Activated T-cell treated with anti-CD3 and anti-CD28 coated beads, Interleukin-2, amount 50 U/mL, for 72 hours (primary cell): ENCODE measurements at places on chromosomes 7 and 10.

DNA sequence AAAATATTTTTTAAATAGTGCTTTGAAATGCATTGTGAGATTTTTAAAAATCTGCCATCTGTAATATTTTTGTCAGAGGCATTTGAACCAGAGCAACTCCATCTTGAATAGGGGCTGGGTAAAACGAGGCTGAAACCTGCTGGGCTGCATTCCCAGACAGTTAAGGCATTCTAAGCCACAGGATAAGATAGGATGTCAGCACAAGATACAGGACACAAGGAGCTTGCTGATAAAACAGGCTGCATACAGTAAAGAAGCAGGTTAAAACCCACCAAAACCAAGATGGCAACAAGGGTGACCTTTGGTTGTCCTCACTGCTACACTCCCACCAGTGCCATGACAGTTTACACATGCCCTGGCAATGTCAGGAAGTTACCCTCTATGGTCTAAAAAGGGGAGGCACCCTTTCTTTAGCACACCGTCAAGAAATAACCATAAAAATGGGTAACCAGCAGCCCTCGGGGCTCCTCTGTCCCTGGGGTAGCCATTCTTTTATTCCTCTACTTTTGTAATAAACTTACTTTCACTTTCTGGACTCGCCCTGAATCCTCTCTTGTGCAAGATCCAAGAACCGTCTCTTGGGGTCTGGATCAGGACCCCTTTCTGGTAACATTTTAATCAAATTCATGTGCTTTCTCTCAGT is 273.7 kb downstream of the SEMA3D start:
- DNase-seq = no peak

DNA sequence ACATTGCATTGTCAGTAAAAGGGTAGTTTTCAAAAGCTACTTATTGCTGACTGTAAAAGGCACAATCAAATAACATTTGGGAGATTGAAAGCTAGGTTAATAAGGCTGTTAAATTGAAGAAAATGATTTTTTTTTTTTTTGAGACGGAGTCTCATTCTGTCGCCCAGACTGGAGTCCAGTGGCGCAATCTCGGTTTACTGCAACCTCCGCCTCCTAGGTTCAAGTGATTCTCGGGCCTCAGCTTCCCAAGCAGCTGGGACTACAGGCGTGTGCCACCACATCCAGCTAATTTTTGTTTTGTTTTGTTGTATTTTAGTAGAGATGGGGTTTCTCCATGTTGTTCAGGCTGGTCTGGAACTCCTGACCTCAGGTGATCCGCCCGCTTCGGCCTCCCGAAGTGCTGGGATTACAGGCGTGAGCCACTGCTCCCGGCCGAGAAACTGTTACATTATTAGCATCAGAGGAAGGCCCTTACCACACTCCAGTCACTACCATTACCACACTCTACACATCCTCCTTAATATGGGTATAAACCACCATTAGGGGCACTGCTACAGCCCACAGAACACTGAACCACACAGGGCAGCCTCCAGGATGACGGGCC is 1.0 kb downstream of the CYP51A1 start:
- no peak for DNase-seq

DNA sequence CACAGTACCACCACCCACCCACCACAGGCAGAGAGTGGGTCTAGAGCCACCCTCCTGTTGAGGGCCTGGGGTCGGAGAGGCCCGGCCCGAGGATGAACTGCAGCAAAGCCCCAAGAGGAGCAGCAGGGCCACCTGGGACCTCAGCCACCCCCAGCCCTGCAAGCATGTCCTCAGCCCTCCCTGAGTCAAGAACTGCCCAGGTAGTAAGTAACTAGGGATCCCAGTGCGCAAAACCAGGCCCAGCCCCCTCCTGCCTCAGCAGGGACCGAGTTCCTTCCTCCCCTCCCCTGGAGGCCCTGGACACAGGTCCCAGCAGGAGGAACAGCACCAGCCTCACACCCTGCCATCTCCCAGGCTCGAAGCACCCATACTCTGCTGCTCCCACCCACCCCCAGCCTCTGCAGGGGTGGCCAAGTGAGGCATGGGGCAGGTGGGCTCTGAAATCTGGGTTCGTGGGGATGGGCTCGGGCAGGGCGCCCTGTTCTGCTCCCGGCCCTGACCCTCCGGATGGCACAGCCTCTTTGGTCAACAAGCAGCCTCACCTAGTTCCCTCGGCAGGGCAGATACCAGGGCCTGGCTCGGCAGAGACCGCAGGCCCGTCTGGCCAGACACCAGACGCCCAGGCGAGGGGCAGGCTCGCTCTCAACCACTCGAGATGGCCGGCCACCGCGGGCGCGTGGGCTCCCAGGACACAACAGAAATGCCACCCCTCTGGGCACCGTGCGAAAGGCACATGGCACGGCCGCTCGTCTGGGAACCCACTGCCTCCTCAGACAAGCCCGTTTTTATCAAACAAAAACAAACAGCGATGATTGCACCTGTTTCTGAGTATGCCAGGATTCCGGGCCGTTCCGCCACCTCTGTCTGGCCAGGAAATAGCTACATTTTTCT is 15.2 kb downstream of the PDGFA start:
- DNase-seq = no peak

GRCh38 chr10:118843647-118844265 is 89.0 kb upstream of the CACUL1 start:
- DNase-seq = no peak

GRCh38 chr7:54166419-54166818 is 375.8 kb upstream of the VSTM2A start:
- DNase-seq = no peak
